ENCODE measurements at places on chromosomes 7 and 10.

DNA sequence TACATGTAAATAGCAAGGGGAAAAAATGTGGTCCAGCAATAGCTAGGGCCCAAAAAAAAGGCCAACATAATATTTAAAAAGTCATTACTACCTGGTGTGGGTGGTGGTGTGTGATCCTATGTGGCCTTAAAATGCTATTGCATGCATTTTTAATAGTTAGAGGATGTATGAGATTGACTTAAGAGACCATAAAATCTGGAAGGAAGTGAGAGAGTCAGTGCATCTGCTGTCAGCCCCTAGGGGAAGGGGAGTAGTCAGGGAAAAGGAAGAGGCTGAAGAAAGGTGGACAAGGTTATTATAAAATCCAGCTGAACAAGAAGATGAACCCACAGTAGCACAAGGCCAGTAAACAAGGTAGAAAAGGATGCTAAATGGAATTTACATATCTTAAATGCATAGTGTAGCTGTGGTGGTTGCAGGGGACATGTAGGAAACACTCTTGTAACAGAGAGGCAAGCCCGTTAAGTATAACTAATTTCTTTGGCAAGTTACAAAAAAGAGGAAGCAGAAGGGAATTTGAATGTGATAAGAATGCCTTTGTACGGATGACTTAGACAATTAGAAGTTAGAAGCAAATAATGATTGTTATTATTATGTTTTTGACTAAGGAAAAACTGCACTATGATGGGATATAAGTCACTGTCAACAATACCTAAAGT is 11.9 kb upstream of the NDUFA5 start:
- no peak for DNase-seq

- no peak for DNase-seq
These were observed 43.7 kb downstream of the CH25H start for GRCh38 chr10:89163265-89163995.

- no peak for DNase-seq
These were observed 303.1 kb upstream of the FZD1 start for GRCh38 chr7:90961037-90961725.

DNA sequence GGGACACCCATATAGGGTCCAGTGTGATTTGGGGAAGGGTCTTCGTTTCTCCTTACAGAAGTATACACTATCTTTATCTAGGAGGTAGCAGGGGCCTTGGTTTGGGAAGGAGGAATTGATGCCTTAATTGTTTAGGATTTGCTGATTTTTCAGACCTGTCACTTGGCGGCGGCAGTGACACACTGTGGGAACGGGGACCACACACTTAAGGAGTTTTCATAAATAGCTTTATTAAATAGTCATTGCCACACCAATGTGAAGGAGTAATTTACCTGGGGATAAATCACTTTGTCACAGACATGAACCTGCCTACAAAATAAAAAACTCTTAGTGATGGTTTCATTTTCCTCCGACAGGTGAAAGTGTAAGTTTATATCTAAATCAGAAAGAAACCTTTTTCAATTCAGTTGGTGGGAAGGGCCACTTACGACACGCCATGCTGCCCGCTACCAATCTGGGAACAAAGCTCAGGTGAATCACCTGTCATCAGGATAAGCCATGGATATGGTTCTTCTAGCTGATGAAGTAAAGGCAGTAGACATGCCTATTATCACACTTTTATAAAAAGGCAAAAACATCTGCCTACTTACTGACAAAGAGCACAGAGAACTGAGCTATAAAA is 12.3 kb upstream of the ENO4 start:
- no peak for DNase-seq

DNA sequence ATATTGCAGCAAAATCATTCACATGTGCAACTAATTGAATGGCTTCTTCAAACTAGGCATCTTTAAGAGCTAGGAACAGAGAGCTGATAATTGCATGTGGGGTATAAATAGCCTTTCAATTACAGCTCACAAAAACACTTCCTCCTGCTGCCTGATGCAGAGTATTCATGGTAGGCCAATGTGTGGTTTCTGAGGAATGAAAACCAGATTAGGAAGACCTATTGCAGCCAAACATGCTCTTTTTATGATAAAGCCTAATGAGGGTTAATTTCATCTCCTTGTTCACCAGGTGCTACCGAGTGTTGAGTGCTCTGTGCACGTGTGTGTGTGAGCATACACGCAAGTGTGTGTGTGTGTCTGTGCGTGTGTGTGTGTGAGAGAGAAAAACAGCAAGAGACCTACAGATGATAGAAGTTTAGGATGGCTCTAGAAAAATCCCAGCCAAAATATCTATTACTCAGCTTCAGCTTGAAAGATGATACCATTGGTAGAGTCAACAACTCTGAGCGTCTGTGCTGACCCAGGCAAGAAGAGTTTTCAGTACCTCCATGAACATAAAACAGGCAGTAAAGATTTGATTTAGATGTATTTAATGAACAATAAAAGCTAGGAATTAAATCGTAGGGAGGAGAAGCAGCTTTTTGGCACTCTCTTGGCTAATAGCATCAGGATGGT is 448.5 kb upstream of the ANKRD30A start:
- no peak for DNase-seq
